ENCODE measurements at places on chromosomes 1 and 21.

DNA sequence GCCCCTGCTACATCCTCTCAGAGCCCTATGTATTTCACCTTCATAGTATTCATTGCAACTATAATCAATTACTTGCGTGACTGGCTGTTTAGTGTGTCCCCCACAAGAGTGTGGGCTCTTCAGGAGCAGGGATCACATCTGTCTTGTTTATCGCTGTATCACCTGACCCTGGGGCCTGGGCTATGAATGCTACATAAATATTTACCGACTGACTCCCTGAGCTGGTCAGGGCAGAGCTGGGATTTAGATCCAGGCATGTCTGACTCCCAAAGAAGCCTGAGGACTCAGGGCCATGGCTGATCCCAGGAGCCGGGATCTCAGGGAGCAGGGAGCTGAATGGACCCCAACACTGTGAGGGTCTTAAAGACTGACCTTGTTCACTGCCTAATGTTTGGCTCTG lies 49.7 kb downstream of the AHDC1 start:
- DNase-seq, result no peak

DNA sequence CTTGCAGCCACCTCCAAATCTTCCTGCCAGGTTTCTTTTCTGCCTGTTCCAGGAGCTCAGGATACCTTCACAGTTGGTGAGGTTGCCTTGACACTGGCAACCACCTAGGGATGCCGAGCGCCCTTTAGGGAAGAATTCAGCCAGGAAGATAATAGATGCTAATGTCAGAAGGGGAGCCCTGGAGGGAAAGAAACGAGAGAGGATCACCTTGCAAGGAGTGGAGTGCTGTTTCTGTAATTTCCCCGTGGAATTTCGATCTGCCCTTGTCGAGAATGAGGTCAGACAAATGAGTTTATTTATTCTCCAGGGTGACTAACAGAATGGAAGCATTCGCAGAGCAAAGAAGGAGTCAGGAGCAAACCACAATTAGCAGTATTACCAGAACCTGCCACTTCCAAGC lies 315.8 kb upstream of the KAZN start:
- DNase-seq, result no peak

GRCh38 chr1:12229835-12230548 lies at the start of gene VPS13D:
Gene VPS13D (plus strand): TSS chr1:12230030. CDS start chr1:12234267, 4,237 bp downstream.
- peak; percentile 75 for DNase-seq

- no peak for DNase-seq
Measured at GRCh38 chr1:94067196-94067595, 53.8 kb downstream of the ABCA4 start.

DNA sequence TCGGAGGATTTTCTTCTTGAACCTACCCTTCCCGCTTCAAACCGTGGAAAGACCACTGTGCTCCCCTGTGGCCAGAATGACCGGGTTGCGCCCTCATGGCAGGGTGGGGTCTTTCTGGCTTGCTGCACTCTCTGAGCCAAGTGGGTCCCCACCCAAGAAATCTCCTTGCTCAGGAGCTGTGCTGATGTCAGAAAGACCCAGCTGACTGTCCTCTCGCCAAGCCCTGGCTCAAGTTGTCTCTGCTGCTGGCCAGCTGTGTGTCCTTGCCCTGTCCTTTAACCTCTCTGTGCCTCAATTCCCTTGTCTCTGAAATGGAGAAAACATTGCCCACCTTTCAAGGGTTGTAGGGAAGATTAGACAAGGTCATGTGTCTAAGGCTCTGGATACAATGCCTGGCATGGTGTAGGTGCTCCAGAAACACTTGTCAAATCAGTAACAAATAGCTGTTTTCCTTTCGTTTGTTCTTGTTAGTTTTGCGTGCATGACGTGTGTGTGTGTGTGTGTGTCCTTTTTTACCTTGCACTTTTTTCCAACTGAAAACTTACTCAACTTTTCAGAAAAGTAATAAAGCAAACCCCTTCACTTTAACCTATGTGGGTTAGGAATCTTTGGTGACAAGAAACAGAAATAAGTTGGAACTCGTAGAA lies 41.1 kb upstream of the RPL11 start:
- no peak for DNase-seq

GRCh38 chr1:226608699-226609505 lies 60.3 kb downstream of the STUM start:
- DNase-seq, result no peak

DNA sequence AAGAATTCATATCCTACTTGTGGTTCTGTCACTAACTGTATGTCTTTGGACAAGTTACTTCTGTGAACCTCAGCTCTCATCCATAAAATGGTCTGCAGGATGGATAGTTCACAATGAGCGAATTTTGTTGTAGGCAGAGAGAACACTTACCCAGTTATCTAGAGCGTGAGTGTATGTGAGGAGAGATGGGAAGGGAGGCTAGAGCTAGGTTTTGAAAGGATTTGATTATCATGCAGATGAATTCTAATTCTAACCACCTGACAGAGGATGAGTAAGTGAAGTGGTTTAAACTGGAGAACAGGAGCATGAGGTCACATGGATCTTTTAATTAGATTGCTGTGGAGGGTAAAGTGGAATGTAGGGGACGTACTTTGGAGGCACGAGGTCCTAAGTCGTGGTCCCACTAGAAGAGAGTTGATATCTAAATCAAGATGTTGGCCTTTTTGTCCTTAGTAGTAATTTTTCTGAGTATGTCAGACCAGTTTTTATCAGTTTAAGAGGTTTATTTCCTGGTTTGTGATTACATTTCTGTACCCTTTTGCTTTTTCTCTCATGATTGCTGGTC lies 5.0 kb downstream of the SUCO start:
- DNase-seq, result no peak

DNA sequence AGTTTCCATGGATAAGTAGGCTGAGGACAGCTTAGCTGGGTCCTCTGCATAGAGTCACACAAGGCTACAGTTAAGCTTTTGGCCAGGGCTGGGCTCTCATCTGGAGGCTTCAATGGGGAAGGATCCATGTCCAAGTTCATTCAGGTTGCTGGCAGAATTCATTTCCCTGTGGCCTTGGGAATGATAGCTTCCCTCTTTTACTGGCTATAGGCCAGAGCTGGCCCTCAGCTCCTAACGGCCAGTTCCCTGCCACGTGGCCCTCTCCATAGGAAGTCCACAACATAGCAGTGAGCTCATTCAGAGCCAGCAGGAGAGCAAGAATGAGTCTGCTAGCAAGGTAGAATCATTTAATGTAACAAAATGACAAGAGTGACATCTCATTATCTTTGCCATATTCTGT lies 15.1 kb upstream of the PODN start:
- no peak for DNase-seq

DNA sequence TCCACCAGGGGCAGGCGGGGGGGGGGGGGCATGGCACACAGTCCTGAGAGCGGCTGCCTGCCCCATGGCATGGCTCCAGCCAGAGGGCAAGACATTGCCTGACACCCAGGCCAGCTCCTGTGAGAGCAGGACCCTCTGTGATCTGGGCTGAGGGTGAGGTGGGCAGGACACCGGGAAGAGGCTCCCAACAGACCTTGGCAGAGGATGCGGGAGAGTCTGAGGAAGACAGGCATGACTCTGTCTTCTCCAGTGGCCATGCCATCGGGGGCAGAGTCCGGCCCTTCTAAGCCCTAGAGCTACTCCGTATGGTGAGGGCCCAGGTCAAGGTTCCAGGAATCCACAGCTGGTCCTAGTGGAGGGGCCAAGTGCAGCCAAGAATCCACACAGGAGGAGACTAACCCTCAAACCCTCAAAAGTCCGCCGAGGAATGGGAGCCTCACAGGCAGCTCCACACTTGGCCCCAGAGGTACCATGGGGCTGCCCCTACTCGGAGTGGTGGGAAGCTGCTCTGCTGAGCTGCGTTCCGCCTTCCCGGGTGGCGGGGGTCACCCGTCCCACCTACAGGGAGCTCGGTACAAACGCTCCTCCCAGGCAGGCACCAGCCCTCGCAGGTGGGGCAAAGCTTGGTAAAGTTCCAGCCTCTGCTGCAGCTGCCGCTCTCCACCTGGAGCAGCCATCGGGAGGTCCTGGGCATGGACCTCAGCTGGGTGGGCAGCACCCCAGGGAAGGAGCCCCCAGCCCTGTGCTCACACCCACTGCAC lies 6.5 kb downstream of the ACTRT2 start:
- DNase-seq, result no peak

DNA sequence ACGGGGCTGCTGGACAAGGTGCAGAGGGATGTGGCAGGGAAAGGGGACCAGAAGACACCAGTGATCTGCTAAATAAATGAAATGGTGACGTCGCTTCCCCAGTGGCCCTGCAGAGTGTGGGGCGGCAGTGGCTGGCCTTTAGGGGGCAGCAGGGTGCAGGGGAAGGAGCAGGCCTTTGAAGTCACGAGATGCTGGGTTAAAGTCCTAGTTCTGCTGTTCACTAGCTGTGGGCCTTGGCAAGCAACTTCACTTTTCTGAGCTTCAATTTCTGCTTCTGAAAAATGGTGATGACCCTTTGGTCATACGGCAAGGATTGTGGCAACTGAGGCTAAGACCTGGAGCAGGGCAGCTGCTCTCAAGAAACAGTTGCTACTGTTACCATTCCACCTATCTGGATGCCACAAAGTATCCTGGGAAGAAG lies 9.2 kb upstream of the GALE start:
- peak; percentile 48 for DNase-seq

- no peak for DNase-seq
Measured at GRCh38 chr21:15534450-15534886, 195.3 kb upstream of the USP25 start.

- no peak for DNase-seq
Measured at GRCh38 chr21:33064623-33065390, 5.1 kb upstream of the OLIG1 start.

DNA sequence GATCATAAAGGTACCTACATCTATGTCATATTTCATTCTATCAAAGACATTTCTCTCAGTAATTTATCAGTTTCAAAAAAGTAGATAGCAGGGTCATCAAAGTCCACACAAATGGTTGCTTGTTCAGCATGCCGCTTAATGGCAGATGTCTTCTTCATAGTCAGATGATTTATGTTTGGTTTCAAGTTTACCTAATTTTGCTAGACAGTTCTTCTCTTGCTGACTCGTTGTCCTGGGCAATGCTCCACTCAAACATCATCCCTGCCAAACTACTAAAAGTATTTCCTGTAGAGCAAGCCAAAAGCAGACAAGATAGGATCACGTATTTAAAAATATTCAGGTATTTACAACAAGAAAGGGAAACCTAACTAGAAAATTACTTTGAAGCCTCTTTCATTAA lies 13.6 kb downstream of the NUP210L start:
- DNase-seq, result no peak

DNA sequence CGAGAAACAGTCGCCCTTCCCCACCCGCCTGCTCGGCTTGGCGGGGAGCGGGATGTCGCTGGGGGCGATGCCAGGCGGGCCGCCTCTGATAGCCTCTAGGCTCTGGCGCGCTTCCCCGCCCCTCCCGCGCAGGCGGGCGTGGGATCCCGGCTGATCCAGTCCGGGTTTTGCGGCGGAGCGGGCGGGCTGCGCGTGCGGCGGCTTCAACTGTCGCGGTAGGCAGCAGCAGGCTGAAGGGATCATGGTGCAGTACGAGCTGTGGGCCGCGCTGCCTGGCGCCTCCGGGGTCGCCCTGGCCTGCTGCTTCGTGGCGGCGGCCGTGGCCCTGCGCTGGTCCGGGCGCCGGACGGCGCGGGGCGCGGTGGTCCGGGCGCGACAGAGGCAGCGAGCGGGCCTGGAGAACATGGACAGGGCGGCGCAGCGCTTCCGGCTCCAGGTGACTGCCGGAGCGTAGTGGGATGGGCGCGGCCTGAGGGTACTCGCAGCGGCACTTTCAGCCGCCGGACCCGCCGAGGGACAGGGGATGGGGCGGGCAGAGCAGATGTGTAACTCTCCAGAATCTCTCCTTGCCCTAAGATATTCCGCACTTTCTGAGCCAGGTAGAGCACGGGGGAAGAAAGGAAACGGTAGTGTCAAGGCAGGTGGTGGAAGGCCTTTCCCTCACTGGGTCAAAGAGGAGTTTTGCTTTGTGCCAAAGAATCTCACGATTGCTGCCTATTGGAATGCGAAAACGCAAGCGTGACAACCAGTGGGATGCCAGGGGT lies at the start of gene FAAH:
Gene FAAH, plus strand, starts transcription at position 210 of the 764 bp plus-strand sequence. Its CDS starts 32 bp downstream, at position 242.
- DNase-seq, result no peak

- DNase-seq, result no peak
Measured at GRCh38 chr1:180966744-180967536, 54.2 kb downstream of the KIAA1614 start.

- no peak for DNase-seq
Measured at GRCh38 chr1:43039228-43040055, 80.8 kb upstream of the SLC2A1 start.

- DNase-seq, result no peak
Measured at GRCh38 chr1:239212811-239213220, 173.6 kb upstream of the CHRM3 start.

GRCh38 chr1:205301205-205301821 lies 20.2 kb downstream of the NUAK2 start:
- DNase-seq, result no peak

- DNase-seq, result no peak
Measured at GRCh38 chr1:224486801-224487583, 52.4 kb upstream of the WDR26 start.

- no peak for DNase-seq
Measured at GRCh38 chr1:8555582-8555981, 237.7 kb downstream of the SLC45A1 start.

DNA sequence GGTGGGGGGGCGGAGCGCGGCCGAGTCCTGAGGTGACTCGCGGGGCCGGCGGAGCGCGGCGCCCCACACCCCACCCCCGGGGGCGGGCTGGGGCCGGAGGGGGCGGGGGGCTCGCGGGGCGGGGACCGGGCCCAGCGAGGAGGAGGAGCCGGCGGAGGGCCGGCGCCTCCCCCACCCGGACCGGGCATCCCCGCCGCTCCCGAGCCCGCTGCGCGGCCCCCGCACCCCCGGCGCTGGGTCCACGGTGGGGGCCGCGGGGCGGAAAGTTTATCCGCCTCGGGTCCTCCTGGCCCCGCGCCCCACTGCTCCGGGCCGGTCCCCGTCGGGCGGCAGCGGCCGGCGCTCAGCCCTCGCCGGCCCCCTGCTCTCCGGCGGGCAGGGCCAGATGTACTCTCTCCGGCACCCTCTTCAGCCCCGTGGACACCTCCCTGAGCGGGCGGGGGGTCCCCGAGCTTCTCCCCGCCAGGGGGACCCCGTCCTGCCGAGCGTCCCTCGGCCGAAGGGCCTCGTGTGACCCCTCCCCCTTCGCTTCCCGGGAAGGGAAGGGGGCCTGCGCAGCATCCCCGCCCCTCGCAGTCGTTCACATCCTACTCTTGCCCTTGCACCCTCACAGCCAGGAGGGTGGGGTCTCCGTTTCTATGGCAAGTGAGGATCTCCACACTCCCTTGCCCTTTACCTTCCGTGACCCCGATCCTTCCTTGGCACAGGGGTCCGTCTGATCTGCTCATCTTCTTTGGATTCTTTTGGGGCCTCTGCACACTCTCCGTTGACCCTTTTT lies 663 bp downstream of the CAMTA1 start:
- peak; percentile 57 for DNase-seq

GRCh38 chr21:33991133-33991532 lies 75.5 kb upstream of the ATP5PO start:
- no peak for DNase-seq

DNA sequence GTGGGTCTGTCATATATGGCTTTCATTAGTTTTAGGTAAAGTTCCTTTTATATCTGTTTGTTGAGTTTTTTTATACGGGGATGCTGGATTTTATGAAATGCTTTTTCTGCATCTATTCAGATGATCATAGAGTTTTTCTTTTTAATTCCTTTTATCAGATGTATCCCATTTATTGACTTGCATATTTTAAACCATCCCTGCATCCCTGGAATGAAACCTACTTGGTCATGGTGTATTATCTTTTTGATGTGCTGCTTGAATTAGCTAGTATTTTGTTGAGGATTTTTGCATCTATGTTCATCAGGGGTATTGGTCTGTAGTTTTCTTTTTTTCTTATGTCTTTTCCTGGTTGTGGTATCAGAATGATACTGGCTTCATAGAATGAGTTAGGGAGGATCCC lies 118.0 kb downstream of the NME7 start:
- no peak for DNase-seq
